ENCODE measurements at places on chromosomes 3 and 15.
A peak's percentile ranks its signal among the peaks of the same experiment; 100 is the strongest.

DNA sequence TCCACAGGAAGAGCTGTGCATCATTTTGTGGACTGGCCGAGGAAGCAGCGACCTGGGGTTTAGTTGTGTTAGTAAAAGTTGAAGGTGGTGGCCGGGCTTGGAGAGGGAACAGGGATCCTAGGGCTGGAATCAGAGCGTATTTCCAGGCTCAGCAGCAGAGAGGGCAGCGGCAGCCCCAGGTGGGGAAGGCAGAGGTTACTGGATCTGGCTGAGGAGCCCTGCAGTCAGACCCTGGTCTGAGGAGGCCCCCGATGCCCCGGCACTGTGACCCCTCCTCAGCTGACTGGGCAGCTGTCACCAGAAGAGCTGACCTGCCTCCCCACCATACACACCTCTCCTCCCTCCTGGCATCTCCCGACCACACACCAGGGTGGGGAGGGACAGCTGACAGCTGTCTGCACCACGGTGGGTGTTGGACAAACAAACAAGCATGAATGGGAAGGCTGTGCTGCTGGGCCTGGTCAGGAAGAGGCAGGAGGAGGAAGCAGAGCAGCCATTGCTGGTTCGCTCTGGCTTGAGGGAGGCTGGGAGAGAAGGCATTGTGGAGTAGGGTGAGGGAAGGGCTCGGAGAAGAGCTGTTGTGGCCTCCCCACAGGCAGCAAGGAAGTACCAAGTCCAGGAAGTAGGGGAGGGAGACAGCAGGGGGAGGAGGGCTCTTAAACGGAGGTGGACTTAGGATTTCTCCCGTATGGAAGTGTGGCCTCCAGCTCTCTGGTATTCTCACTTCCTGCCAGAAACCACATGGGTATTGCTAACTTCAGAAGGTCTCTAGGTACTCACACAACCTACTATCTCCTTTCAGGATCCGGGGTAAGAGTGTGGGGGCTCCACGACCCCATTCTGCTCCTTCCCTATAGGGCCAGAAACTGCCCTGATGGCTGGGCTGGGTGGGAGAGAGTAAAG, 49.5 kb upstream of the HACD2 start:
- DNase-seq: no peak

GRCh38 chr3:45807681-45808540, 11.6 kb upstream of the SLC6A20 start:
- DNase-seq: no peak

GRCh38 chr3:23663246-23663645, 142.5 kb upstream of the UBE2E1 start:
- no peak for DNase-seq

GRCh38 chr3:119990888-119991287, 103.4 kb downstream of the GSK3B start:
- no peak for DNase-seq

DNA sequence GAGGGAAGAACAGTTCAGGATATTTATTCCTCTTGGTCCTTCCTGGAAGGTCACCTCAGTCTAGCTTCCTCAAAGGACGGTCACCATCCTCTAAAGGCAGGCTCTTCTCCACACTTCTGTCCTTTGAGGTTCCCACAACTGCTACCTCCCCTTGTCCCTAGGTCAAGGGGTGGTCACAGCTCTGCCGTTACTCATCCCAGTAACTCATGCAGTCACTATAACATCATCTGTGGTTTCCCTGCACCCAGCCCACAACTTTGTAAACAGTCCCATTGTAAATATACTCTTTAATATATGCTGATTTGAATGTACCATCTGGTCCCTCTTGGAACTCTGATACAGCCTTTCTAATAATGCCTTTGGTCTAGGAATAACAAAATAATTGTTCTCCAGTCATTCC, 887.4 kb downstream of the FHIT start:
- DNase-seq: no peak

DNA sequence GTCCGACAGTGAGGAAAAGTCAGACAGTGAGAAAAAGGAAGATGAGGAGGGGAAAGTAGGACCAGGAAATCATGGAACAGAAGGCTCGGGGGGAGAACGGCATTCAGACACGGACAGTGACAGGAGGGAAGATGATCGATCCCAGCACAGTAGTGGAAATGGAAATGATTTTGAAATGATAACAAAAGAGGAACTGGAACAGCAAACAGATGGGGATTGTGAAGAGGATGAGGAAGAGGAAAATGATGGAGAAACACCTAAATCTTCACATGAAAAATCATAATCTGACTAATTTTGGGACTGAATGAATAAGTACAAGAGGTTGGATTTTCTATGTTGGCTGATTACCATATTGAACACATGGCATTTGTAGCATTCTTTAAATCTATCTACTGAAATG, 26.2 kb downstream of the SEC62 start:
- DNase-seq: no peak

GRCh38 chr15:34754171-34754601, 612 bp downstream of the GJD2 start:
- DNase-seq: no peak

- no peak for DNase-seq
These were observed 346.3 kb upstream of the UBE2E2 start for GRCh38 chr3:22856811-22857210.

- no peak for DNase-seq
These were observed 5.6 kb upstream of the SLC33A1 start for GRCh38 chr3:155859859-155860258.

DNA sequence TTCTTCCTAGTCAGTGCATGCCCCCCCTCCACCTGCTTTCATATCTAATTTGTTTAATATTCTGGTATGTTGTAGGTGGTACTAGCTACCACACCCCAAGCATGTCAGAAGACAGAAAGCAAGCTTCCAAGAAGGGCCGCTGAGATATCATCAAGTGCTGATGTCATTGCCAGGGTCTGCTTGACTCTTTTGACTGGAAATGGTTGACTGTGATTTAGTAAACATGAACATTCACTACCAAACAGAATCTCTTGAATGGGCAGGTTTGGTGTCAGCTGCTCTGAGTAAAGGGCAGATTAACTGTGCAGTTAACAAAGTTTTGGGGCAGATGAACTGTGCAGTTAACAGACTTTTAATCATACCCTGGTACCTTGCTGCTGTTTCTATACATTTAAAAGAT, 244.2 kb upstream of the SATB1 start:
- peak; percentile 28 for DNase-seq

- peak; percentile 36 for DNase-seq
These were observed 52.2 kb downstream of the SATB1 start for GRCh38 chr3:18372786-18373405.

DNA sequence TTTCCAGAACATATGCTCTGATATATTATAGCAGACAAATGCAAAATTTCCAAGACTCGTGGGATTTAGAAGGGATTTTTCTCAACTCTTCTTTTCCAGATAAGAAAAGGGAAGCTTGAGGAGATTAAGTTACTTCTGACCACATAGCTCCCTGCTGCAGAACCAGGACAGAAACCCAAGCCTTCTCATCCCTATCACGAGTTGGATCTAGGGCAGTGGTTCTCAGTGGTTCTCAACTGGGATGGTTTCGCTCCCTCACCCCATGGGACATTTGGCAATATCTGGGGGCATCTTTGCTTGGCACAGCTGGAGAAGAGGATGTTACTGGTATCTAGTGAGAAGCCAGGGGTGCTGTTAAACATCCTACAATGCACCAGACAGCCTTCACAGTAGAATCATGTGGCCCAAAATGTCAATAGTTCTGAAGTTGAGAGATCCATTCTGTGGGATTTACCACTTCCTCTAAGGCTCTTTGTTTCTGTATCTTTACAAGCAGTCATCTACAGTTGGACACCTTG, 64.2 kb downstream of the LIPC start:
- DNase-seq: no peak

- no peak for DNase-seq
These were observed 172.8 kb downstream of the NR2F2 start for GRCh38 chr15:96503276-96503675.

GRCh38 chr15:81297603-81298575, 26.1 kb downstream of the STARD5 start:
- no peak for DNase-seq

DNA sequence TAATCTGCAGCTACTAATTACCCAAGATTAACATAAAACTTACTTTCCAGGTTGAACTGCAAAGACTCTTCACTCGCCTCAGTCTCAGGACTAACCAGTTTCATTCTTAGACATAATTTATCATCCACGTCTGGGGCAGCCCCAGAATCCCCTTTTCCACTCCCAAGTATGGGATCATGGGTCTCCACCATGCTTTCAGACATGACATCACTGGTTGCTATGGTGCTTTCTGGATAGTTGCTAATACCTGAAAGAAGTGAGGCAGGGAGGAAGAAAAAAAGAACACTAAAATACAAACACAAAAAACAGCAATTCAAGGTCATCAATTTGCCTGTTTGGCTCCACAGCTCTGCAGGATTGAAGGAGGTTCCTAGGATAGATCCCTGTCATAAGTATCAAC, 46.6 kb downstream of the TP53BP1 start:
- DNase-seq: no peak

DNA sequence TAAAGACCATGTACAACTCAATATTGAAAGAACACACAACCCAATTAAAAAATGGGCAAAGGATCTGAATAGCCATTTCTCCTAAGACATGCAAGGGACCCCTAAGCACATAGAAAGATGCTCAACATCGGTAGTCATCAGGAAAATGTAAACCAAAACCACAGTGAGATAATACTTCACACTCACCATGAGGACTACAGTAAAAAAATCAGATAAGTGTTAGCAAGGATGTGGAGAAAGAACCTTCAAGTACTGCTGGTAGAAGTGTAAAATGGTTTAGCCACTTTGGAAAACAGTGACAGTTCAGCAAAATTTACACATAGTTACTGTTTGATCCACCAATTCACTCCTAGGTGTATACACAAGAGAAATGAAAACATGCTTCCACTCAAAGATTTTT, 30.1 kb upstream of the XIRP1 start:
- no peak for DNase-seq

DNA sequence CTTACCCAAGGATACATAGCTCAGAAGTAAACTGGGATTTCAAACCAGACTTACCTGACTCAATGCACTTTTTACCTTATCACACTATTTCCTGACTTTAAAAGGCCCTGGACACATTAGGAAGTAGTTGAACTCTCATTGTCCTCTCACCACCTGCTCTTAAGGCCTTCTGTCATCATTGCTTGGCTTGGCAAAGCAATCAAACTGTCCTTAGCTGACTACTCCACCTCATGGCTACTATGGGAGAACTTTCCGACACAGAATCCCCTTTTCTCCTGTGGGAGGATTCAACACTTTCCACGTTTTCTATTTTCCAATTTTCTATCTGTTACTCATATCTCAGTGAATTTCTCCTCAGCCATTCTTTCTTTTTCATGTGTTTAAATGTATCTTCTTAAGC, 55.4 kb downstream of the ZNF148 start:
- DNase-seq: no peak

DNA sequence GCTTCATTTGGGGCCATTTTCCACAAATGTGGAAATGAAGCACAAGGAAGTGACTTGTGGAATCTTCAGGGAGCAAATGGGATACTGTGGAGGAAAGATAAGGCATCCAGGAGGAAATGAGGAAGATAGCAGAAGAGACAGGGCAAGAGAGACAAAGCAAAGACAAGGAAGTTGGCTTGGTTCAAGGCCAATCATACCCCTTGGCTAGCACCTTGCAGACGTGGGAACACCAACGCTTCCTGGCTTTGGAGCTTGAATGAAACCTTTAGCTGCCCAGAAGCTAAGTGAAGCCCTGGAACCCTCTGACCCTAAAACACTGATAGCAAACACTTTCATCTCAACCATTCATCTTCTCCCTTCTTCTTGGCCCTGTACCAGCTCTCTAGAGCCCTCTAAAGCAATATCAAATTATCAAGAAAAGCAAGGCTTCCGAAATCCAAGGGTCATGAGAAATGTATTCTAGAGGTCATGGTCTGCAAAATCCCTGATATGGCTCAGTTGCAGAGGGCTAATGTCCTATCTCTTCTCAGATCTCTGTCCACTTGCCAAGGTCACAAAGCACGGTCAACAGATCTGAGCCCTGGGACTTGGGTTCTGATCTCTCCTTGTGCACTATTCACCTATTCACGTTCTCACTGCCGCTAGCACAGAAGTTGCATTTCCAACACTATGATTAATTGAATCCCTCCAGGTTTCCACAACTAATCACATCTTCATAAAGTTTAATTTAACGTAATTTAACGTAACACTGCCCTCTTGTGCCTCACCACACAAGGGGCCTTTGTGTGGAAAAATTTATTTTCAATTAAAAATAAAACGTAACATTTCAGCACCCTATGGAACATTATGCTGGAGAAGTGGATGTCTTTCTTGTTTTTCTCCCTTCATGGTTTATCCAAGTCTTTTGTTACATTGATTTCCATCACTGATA, 557.6 kb upstream of the ADAMTS9 start:
- DNase-seq: no peak

DNA sequence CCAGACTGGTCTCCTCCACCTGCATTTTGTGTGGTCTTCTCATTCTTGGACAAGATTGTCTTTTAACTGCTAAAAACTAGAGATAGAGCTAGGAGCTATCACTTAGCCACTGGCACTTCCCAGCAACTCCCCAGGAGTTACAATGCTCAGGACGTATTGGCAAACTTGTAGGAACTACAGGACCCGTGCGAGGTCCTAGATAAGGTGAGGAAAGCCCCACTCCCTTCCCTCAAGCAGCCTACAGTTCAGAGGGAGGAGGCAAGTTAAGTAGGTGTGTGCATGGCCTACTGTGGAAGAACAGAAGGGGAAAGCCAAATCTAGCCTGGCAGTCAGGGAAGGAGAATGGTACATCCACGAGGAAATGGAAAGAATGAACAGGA, 504.7 kb upstream of the PROK2 start:
- DNase-seq: no peak

- no peak for DNase-seq
These were observed 529.6 kb downstream of the SHQ1 start for GRCh38 chr3:72318504-72319193.

DNA sequence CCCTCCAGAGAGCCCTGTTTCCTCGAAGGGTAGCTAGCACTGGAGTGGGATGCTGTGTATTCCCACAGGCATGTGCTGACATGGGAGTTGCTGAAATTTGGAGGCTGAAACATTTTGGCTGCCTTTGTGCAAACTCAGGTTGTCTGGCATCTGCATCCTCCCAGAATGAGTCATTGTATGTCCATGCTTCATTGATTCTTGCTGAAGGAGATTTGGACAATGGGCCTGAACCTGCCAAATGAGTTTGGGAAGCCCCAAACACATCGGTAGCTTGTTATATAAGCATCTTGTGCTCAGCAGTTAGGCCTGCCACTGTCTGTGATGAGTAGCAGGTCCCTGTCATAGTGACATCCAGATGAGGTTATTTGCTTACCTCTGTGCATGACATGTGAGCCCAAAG, 160.0 kb downstream of the IL5RA start:
- DNase-seq: no peak

GRCh38 chr3:126146034-126146433, 34.4 kb downstream of the ALDH1L1 start:
- no peak for DNase-seq
